A549 treated with Hydrocortisone at 1 μM for 4 hours (cell line): ENCODE measurements at places on chromosomes 1 and 21. TPM values are rescaled to one million over a fixed set of nuclear protein-coding genes. Genes with fewer than 3 reads are reported as not detected.

The RAB3B gene
- total RNA-seq: 4.8 to 10.0 TPM (median 5.7 TPM) in 5 replicates

The RIMS3 gene
- total RNA-seq: 0.83 to 1.4 TPM (median 1.0 TPM) in 5 replicates

The KCND3 gene
- 0.01 to 0.05 TPM (median 0.02 TPM) in 4 of 5 replicates, not detected in the other for total RNA-seq

The SH2D1B gene
- 0.06 to 0.15 TPM (median 0.12 TPM) in 5 replicates for total RNA-seq

The HPDL gene
- total RNA-seq: 2.4 to 3.9 TPM (median 3.6 TPM) in 5 replicates

The PRKAA2 gene
- total RNA-seq: 1.5 to 2.3 TPM (median 1.8 TPM) in 5 replicates

The GPR153 gene
- 3.6 to 4.6 TPM (median 4.3 TPM) in 5 replicates for total RNA-seq

The LRRC52 gene
- total RNA-seq: not detected in 5 replicates

The C1orf141 gene
- not detected in 5 replicates for total RNA-seq

The FMO1 gene
- total RNA-seq: not detected in 5 replicates

The FCER1A gene
- not detected in 5 replicates for total RNA-seq

The ST6GALNAC5 gene
- total RNA-seq: 0.14 to 0.22 TPM (median 0.14 TPM) in 3 of 5 replicates, not detected in the others

The LINGO4 gene
- total RNA-seq: not detected in 5 replicates

The DMRTA2 gene
- total RNA-seq: 0.09 to 0.21 TPM (median 0.17 TPM) in 4 of 5 replicates, not detected in the other

The LDLRAD2 gene
- 0.02 to 0.18 TPM (median 0.09 TPM) in 5 replicates for total RNA-seq

The PCBP3 gene
- 1.1 to 1.2 TPM (median 1.2 TPM) in 5 replicates for total RNA-seq

The SELE gene
- not detected in 5 replicates for total RNA-seq

The LRRC53 gene
- total RNA-seq: not detected in 5 replicates

The CAMK1G gene
- 0.25 to 0.38 TPM (median 0.28 TPM) in 5 replicates for total RNA-seq

The CD164L2 gene
- total RNA-seq: not detected in 5 replicates
